ENCODE measurements at places on chromosomes 1 and 21.

- no peak for DNase-seq
Observed at GRCh38 chr1:230320804-230321203, 105.3 kb downstream of the PGBD5 start.

- DNase-seq = no peak
Observed at GRCh38 chr1:151574575-151575529, 34.7 kb downstream of the TUFT1 start.

GRCh38 chr1:17089506-17089905, 29.7 kb downstream of the PADI2 start:
- DNase-seq = no peak

- no peak for DNase-seq
Observed at GRCh38 chr1:4586611-4587160, 67.7 kb upstream of the AJAP1 start.

DNA sequence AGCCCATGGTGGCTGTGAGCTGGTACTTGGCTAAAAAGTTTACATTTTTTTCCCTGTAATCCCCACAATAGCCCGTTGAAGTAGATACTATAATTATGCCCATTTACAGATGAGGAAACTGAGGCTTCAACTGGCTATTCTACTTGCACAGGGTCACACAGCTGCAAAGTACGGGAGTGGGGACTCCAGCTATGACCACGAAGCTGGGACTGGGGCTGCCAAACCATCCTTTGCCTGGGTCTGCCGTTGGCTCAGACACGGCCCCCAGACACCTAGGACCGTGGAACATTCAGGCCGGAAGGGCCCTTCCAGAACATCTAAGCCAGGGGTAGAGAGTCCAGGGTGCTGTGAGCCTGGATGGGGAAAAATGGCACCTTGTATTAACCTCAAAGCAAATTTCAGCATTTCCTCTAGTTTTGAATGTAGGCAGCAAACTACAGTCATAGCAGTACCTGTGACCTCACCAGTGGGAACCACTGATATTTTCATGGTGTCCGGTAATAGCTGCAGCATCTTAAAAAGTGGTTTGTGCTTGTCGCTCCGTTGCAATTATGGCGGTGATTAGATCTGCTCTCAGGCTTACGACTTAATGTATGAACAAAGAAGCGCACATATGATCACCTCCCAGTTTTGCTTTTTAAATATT, 4.3 kb downstream of the TP73 start:
- no peak for DNase-seq

DNA sequence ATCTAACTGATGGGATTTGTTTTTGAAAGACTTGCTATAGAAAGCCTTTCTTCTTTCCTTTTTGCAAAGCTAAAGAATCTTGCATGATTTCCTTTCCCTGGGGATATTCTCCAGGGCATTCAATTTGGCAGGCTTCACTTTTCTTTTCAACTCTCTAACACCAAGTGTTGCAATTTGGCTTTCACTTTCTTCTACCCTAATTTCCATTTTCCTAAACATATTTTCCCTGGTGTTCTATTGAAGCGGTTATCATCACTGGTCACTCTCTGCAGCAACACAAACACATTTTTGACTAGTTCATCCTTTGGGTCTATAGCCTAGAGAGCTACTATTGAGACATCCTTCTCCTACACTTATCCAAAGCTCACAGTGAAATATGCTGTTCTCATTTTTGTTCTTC, 424.5 kb downstream of the NEGR1 start:
- DNase-seq = no peak

- DNase-seq = no peak
Observed at GRCh38 chr1:93001893-93002292, 40.6 kb upstream of the DIPK1A start.

DNA sequence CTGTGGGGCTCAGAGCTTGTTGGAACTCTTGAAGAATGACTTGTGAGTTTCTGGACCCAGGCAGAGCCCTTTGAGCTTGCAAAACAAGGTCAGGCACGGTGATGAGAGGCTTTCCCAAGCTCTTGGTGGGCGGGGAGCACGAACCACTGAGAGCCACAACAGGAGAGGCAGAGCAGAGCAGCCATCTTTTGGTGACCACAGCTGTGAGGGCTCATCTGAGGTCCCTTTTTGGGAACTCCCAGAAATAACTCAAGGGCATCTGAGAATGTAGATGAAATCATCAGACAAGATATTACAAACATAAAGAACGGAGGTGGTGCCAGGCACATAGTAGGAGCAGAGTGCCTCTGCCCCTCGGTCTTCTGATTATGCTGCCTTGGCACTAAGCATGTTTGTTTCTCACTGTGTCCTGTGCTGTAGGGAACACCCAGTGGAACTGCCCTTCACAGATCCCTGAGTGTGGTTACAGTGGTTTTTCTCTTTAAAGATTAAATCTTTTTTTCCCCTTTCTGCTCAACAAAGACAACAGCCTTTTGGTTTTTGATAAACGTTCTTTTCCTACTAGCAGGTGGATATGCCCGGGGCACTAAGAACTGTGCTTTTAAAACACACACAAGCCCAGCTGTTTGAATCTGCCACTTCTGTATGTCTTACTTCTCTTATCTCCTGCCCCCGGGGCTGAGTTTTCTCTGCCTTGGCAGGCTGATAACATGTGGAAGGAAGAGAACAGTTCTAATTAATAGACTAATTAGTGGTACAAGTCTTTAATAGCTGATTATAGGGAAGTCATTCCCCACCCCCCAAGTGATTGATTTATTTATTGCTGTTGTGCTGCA, 37.7 kb downstream of the CD34 start:
- no peak for DNase-seq

GRCh38 chr1:179875596-179876299, 1.9 kb downstream of the TOR1AIP2 start:
- DNase-seq = no peak

GRCh38 chr1:66757722-66758240, 5.5 kb downstream of the DYNLT5 start:
- no peak for DNase-seq

GRCh38 chr1:98565951-98566350, 95.6 kb upstream of the SNX7 start:
- DNase-seq = no peak

GRCh38 chr21:32340863-32341848, 42.5 kb downstream of the MRAP start:
- DNase-seq = no peak

DNA sequence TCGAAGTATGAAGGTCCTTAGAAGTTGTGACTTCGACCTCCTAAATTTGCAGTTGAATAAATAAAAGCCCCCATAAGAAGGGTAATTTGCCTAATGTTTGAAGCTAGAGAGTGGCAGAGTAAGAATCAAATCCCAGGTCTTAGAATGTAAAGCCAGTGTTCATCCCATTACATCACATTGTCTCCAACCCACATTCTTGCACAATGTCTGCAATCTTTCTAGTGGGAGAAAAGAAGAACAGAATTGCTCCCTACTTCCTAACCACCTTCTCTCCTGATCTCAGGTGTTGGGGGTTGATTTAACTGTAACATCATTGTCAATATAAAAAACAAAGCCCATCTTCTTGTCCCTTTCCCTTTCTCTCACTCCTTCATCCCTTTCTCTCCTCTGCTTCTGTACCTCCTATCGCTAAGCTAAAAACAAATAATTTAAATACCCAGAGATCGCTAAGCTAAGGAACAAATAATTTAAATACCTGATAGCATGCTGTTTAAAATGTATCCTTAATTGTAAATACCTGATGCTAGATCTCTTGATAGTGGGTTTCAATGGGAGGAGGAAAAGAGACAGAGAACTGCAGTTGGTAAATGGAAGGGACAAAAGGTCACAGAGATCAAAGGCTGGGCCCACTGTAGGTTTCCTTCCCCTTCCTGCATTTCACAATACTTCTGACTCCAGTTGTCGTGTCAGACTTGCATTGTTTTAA, 32.1 kb upstream of the CCDC190 start:
- no peak for DNase-seq
